ENCODE measurements at places on chromosomes 3 and 15.

- no peak for DNase-seq
These were observed 249.0 kb downstream of the MCTP2 start for GRCh38 chr15:94480289-94480834.

DNA sequence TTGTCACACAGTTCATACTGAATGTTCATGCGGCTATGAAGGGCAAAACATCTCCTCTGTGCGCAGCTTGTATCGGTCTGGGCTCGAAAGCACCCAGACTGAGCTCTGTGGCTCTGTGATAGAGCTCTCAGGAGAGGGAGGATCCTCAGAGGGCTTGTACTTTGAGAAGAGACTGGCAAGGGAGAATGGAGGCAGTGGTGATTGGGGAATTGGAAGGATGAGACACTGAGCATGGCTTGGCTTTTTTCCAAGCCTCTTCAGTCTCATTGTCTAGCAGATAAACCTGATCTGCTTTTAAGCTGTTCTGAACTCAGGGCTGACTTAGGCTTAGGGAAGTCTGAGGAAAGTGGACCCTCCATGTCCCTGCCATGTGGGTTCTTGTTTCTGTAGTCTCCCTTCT lies 43.0 kb downstream of the RAD54L2 start:
- no peak for DNase-seq

- no peak for DNase-seq
These were observed 15.2 kb downstream of the FSTL1 start for GRCh38 chr3:120435621-120436020.

DNA sequence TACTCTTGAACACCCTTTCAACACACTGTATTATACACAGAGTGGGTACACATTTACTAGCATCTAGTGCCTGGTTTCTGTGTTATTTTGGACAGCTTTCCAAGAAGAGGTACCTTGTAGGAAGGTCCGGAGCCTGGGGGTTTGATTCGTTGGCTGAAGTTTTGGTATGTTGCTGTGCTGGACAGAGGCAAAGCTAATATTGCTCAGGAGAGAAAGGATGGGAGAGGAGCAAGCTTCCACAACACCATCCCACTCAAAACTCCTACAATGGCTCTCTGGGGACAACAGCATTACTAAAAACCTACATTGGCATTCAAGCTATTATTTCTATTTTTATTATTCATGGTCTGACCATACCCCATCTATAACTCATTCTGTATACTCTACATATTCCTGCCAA lies 1.1 kb upstream of the LYSMD2 start:
- DNase-seq: no peak

DNA sequence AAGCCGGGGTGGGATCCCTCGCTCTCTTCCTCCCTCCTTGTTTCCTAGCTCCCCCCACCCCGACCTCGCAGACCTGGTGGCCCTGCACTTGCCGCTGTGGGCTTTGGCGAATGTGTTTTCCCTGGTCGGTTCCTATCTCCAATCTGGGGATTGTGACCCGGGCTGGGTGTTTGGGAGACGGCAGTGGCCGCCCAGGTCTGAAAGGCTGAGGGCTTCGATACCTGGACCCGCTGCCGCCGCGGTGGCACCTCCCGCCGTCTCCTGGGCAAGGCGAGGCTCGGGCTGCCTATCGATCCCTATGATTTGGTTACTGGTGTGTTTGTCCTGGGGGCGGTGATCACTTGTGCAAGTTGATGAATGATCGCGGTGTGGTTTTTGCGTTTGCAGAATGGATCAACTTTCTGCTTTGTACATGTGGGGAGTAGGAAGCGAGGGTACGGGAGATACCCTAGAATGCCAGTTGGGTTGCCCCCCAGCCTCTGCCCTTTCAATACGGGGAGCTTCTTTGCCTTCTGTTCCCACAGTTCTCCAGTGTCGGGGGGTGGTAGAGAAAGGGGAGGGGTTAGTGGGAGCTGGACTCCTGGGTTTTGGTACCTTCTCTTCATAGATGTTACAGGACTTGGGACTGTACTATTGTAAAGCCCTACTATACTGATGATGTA lies 3.0 kb downstream of the BBX start:
- no peak for DNase-seq

DNA sequence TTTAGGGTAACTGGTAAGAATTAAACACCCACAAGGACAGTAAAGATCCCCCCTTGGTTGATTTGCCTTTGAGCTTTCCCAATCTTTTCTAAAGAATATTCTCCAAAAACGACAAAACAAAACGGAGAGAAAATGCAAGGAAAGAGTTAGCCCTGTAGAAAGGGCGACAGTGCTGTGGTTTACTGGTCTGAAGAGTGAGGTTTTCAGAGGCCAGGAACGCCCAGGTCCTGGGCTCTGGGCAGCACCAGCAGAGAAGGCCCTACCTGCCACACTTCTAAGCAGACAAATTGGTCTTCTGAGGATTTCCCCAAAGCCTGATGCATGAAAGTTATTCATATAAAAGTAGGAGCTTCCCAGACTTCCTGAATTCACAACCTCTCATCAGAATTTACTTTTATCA lies 119.3 kb downstream of the KCNMB2 start:
- DNase-seq: no peak

- no peak for DNase-seq
These were observed 975.5 kb downstream of the IGSF11 start for GRCh38 chr3:118059096-118059495.

DNA sequence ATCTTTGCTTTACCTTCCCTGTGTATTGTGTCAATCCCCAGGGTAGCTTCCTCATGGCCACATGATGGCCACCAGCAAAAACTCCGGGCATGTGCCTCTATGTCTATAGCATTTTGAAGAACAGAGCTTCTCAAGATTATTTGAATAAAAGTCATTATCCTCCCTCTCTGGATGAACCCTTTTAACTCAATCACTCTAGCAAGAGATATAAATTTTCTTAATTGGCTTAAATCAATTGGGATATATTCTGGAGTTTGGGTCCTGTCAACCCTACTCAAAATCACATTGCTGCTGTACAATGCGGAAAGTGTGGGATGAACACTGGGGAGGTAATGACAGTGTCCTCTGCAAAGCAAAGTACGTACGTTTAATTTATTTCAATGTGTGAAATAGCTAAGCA lies 370.6 kb upstream of the LRRC3B start:
- DNase-seq: no peak

DNA sequence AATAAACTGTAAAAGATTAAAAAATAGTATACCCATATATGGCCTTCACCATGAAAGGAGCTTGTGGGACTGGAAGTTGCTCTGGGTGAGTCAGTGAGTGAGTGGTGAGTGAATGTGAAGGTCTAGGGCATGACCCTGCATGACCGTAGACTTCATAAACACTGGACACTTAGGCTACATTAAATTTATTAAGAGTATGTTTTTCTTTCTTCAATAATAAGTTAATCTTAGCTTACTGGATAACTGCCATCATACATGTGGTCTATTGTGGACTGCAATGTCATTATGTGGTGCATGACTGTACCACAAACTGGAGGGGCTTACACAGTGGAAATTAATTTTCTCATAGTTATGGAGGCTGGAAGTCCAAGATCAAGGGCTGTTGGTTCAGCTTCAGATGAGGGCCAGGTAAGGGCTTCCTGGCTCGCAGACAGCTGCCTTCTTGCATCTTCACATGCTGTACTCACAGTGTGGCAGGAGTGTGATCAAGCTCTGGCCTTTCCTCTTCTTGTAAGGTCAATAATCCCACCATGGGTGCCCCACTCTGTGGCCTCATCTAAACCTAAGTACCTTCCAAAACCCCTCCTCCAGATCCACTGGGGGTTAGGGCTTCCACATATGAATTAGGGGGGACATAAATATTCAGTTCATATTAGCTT lies 40.8 kb upstream of the PRR23E start:
- no peak for DNase-seq

DNA sequence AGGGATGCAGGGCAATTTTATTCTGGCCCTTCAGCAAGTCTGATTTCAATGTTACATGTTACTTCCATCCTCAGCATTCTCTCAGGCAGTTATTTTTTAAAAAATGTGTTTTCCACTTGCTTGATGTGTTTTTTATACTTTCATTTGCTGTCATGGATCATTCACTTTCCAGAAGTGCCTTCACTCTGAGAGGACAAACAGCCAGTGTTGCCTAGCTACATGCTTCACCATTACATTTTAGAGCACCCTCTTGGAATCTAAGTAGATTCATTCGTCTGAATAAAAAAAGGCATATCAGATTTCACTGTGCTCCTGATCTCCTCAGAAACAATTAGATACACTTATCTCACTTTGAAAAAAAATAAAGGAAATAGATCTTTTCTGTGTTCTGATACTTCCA lies 93.6 kb upstream of the POU1F1 start:
- no peak for DNase-seq

DNA sequence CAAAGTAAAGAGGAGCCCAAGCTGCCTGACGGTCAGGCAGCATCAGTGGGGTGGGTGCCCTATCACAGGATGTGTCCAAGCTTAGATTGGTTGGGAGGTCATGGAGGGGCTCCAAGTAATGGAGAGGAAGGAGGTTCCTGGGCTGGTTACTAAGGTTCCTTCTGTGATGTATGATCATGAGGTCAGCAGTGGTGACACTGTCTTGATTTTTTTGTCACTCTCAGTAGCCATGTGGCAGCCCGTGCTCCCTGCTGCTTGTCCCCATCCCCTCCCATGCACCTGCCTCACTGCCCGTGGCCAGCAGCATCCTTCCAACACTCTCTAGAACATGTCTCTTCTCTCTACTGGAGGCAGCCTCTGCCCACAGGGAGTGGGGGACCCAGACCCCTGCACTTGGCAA lies 261.7 kb downstream of the TLE3 start:
- DNase-seq: no peak

GRCh38 chr3:10290481-10291176 lies 2.1 kb downstream of the GHRL start:
- no peak for DNase-seq

GRCh38 chr15:41241221-41241964 lies 10.3 kb downstream of the CHP1 start:
- no peak for DNase-seq

DNA sequence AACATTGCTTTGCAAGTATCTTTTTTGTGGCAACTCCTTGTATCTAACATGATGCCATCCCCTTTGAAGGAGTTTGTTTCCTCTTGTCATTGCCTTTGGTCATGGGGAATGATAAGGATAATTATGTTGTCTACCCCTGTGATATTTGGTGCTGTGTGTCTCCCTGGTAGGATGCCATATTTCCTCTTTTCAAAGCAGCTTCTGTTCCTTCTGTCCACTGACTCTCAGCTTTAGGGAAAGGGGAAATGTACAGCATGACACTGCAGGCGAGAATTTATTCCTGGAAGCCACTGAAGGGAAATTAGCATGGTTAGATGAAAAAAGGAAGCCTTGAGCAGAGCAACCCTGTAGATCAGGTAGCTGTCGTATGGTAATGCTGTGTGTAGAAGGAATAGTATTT lies 576.7 kb downstream of the CADM2 start:
- no peak for DNase-seq

GRCh38 chr3:176490357-176490756 lies 706.9 kb downstream of the TBL1XR1 start:
- no peak for DNase-seq

DNA sequence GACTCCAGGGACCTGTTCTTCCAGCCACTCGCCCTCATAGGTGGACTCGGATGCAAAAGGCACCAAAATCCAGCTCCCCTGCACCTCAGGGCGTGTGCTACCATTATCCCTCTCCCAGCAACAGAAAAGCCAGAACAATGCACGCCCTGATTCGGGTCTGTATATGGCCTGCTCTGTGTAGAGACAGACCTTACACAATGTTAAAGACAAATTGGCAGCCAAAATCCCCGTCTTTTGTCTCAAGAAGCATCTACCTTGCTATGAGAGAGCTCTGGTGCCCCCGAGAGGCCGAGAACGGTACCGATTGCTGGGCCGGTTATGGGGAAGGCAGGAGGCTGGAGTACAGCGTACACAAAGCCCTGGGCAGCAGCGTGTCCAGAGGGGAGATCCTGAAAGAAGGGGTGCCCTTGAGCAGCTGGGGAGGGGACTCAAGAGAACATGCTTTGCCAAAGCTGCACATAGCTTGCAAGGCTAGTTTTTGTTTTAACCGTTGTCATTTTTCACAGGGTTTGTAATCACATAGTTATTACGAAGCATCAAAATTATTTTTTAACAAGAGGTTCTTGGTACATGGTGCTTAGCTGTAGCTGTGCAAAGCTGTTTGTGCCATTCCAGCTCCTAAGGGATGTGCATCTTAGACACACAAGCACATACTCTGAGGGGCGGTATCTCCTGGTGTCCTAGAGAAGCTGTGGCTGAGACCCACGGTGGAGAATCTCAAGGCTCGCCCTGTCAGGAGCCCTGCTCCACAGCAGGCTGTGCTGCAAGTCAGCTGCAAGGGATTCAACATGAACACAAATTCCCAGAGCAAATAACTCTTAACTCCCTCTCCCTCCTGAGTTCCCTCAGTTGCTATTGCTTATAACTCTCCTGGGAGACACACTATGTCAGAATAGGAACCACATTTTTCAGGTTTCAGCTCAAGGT lies 461.5 kb upstream of the PPP2R3A start:
- DNase-seq: peak; percentile 59

DNA sequence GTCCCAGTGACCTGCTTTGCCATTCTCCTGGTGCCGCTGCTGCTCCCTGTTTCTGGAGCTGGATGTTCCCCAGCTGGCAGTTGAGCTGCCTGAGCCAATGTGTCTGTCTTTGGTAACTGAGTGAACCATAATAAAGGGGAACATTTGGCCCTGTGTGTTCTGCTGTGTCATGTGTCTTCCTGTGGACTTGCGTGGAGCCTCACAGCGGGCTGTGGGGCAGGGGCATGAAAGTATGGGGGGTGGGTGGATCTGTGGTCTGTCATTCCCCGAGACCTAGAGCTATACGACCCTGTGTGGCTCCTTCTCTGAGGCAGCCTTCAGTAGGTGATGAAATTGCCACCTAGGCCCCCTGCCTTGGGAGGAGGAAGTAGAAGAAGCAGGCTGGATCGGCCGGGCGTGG lies 2.0 kb upstream of the PPCDC start:
- DNase-seq: no peak

GRCh38 chr15:63466378-63467192 lies 37.8 kb upstream of the USP3 start:
- DNase-seq: peak; percentile 61

- DNase-seq: no peak
These were observed 43.0 kb downstream of the KAT2B start for GRCh38 chr3:20083253-20083652.

GRCh38 chr15:52193321-52193720 lies 2.1 kb upstream of the GNB5 start:
- no peak for DNase-seq

GRCh38 chr3:55486101-55486856 lies 827 bp downstream of the WNT5A start:
- DNase-seq: peak; percentile 70

DNA sequence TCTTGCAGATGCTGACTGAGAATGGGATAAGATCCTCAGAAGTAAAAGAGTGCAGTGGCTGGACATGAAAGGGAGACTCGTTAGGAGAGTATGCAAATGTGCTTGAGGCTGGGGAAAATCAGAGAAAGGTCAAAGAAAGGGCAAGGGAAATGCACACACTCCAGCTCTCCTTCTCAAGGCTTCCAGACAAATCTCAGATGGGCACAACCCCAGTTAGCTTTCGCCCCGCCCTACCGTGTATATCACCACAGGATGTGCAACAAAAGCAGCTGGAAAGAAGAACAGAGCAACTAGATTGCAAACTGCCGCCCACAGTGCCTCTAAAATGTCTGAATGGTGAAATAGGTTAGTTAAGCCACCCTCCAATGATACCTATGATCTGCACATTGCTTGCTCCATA lies 63.9 kb downstream of the CERS3 start:
- DNase-seq: no peak

- no peak for DNase-seq
These were observed 344.8 kb downstream of the ERC2 start for GRCh38 chr3:56123487-56123886.
